ENCODE measurements at places on chromosomes 2 and 18.

GRCh38 chr2:161870401-161870930 lies 203.5 kb downstream of the DPP4 start:
- DNase-seq: no peak

- no peak for DNase-seq
These were observed 1.2 kb downstream of the ONECUT2 start for GRCh38 chr18:57436191-57436964.

DNA sequence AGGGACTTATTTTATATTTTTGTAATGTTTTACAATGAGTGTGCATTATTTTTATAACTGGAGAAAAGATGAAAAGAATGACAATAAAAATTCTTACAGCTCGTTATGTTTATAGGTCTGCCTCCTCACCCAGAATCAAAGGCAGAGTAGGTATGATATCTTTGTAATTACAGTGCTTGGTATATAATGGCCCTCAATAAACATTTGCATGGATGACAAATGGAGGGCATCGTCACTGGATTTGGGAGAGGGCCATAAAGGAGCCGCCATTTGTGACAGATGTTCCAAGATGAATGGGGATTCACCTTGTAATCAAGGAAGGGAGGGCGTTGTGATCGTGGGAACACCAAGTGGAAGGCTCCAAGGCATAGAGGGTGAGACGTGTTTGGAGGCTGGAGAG lies 22.6 kb upstream of the GIGYF2 start:
- DNase-seq: no peak

GRCh38 chr2:64400733-64401528 lies 53.0 kb upstream of the LGALSL start:
- DNase-seq: no peak

DNA sequence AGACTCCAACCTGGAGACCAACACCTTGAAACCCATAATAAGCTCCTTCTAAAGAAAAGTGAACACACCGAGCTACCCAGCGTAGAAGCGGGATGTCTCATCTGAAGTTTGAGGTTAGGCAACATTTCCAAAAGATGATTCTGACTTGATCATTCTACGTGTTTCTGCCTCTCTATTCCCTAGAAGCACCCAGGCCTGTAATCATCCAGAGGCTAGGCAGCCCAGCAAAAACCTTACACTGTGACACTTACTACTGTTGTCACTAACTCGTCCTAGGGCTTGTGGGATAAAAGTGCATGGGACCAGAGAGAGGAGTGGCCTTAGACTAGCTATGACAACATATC lies 1.4 kb downstream of the ZBTB14 start:
- no peak for DNase-seq

DNA sequence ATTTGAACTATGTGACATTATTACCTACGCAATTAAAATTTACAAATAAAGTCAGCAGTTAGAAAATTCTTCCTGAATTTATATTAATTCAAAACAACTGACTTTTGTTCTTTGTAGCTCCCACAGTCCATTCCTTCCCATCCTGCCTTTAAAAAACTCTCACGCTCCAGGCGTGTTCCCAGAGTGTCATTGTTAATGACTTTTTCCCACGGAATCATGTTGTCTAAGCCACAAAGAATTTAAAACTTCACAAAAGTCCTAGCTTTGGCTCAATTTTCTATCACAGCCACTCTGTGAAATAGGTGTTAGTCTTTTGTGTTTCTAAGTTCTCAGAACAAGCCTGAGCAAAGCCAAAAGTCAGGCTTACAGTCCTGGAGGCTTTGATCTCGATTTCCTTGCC lies 26.5 kb downstream of the SLC1A4 start:
- DNase-seq: no peak

DNA sequence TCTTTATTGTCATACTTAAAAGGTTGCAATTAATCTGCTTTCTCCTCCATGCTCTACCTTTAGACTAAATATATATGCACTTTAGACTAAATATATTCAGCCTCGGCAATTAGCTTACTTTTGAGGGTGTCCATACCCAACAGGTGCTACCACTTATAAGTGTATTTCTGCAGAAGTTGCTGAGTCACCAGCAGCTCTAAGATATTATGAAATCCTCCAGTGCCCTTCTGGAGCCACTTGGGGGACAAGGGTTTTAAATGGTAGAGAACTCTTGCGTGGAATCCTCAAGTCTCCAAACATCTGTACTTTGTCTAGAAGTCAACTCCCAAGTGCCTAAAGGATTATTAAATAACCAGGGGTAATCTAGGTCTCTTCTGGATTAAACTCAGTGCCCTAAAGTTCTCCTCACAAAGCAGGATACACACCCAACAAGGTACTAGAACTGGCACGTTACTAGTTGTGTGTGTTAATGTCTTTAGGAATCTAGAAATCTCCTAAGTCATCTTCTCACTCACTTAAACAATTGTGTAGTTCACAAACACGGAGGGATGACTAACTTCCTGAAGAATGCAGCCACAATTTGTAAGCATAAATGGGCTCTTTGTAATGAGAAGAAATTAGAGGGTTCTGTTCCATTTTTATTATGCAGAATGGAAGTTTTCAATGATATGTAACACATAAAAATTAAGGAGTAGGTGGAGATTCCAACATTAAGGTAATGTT lies 159.7 kb downstream of the CD226 start:
- no peak for DNase-seq
